Skeletal muscle cell (primary cell): ENCODE measurements at places on chromosomes 5 and 9.
A peak's percentile ranks its signal among the peaks of the same experiment; 100 is the strongest.

DNA sequence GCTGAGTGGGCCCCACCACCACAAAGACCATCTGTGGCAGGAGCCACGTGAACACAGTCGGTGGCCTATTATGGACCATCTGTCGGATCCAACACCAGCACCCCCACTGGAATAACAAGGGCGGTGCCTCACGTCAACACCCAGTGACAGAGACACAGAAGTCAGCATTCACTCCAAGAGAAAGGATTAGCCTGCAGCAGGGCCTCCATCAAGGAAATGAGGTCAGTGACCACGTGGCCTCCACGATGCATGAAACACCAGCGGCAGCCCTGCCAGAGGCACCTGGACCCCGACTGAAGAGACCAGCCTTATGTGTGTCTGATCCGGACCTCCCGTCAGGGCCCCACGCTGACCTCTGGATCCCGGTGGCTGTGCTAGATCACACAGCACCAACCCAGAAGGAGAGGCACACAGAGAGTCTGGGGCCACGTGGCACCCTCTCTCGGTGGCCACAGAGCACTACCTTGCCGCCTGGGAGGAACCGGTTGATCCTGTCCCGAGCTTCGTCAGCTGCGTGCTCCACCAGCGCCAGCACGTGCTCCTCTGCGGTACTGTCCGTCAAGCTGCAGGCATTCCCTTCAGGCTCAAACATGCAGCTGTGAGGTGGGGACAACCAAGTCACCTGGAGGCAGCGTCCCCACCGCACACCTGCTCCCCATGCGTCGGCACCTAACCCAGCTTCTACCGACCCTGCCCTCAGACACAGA, 9.0 kb downstream of the BRD9 start:
- no peak for DNase-seq

- DNase-seq = no peak
Observed at GRCh38 chr9:137987244-137988030, 109.9 kb downstream of the CACNA1B start.

GRCh38 chr5:6746244-6746643, 33.0 kb downstream of the TENT4A start:
- no peak for DNase-seq

- peak; percentile 13 for DNase-seq
Observed at GRCh38 chr9:29150606-29151005, 1577.3 kb upstream of the C9orf72 start.

DNA sequence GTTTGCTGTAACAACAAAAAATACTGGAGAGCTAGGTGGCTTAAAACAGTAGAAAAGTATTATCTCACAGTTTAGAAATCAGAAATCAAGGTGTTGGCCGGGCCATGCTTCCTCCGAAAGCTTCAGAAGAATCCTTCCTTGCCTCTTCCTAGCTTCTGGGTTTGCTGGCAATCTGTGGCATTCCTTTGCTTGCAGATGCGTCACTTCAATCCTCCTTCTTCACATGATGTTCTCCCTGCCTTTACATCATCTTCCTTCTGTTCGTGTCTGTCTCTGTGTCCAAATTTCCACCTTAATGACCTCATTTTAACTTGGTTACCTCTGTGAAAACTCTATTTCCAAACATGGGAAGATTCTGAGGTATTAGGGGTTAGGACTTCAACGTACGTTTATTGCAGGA, 90.4 kb upstream of the CHD1 start:
- DNase-seq = peak; percentile 49

DNA sequence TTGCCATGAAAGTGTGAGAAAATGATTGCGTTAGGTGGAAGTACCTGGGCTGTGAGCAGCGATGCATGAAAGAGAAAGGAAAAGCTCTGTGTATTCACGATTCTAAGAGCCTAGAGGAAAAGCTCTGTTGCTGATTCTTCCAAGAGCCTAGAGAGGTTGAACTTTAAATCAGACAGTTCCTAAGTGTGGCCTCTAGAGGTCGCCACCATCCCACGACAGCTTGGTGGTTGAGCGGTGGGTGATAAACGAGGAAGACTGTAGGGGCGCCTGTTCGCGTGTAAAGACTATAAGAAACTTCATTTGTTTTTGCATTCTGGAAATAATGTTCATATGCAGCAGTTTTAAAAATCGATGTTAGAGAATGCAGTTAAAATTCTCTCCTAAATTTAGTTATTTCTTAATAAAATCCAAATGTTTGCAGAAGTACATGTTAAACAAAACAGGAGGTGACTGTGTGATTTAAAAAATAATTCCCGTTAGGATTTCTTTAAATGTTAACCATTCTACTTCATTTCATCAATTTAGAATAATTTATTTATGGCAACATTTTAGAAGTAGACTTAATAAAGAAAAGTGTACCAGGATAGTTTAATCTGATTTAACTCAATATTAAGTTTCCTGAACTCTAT, 107.7 kb downstream of the TENT4A start:
- DNase-seq = no peak

DNA sequence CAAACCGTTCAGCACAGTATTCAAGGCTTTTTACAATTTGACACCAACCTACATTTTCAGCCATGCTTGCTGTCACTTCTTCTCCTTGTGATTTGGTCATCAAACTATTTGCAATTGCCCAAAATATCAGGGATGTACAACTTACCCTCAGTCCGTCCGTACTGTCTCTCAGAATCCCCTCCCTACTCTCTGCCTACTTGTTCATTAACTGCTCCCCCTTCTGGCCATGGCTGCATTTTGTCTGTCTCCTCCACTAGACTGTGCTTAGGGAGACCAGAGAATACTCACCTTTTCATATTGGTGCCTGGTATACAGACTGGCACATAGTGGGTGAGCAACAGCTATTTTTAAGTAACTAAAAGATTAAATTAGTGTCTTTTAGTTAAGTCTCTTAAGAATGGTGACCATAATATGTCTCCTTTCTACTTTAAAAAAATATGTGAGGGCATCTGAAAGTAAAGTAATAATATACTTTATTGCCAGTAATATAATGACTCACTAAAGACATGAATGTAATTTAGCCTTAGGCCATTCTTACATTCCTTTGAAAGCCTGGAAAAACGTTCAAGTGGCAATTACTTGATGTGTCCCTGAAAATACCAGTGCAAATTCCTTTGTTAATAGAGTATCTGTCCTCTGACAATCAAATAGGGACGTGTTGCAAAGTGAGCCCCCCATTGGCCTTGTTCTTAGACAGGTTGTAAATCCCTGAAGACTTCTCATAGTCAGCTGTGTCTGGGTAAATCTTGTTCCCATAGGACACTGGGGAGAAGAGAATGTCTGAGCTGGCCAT, 27.8 kb downstream of the PRLR start:
- peak; percentile 14 for DNase-seq

- DNase-seq = no peak
Observed at GRCh38 chr5:135477613-135478066, 25.5 kb upstream of the TIFAB start.

GRCh38 chr9:31854187-31854586, 530.3 kb upstream of the ACO1 start:
- no peak for DNase-seq

- no peak for DNase-seq
Observed at GRCh38 chr5:81579262-81579924, 171.5 kb downstream of the SSBP2 start.

DNA sequence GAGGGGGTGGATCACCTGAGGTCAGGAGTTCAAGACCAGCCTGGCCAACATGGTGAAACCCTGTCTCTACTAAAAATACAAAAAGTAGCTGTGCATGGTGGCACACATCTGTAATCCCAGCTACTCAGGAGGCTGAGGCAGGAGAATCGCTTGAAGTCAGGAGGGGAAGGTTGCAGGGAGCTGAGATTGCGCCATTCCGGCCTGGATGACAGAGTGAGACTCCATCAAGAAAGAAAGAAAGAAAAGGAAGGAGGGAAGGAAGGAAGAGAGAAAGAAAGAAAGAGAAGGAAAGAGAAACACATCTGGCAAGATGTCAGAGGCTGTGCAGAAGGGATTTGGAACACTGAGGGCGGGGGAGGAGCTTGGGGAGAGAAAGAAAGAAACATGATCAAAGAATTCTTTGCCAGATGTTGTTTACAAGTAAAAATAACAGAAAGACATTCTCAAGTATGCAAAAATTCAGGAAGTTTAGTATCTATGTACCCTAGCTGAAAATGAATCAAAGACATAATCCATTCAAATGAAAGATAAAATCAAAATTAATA, 93.7 kb downstream of the AK8 start:
- no peak for DNase-seq

- DNase-seq = no peak
Observed at GRCh38 chr5:14261856-14262611, 118.9 kb downstream of the TRIO start.

GRCh38 chr9:14533867-14534640, 159.2 kb downstream of the ZDHHC21 start:
- DNase-seq = no peak

- DNase-seq = no peak
Observed at GRCh38 chr9:124365036-124365435, 50.2 kb downstream of the PSMB7 start.

DNA sequence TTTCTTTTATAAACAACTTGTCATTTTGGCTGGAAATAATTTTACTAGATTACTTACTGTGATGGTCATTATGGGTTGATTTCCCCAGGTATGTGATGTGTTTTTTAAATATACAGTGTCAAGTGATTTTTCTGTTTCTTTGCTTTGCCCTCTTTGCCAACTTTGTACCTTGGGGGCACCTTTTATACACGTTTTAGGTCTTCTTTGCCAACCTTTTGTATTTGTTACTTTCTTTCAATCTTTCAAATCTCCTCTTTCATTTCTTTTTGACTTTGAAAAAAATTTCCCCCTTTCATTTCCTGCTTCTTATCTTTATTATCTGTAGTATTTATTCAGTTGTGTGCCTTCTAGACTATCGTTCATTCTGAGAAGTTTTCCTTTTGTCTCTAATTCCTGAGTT, 65.4 kb upstream of the DHFR start:
- DNase-seq = no peak

DNA sequence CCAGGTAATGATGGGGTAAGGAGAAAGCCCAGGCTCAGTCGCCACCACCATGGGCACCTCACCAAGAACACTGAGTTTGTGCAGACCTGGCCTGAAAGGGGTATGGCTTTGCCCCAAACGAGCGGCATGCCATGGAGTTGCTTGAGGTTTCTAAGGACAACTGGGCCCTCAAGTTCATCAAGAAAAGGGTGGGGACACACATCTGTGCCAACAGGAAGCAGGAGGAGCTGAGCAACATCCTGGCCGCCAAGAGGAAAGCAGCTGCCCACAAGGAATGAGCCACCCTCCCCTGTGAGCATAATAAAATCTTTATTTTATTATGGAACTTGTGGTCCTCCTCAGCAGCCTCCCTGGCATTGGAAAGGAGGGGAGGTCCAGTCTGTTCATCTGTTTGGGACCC, 23.8 kb downstream of the CD14 start:
- no peak for DNase-seq

- DNase-seq = peak; percentile 87
Observed at GRCh38 chr9:93091453-93092081, 4.5 kb upstream of the CARD19 start.

DNA sequence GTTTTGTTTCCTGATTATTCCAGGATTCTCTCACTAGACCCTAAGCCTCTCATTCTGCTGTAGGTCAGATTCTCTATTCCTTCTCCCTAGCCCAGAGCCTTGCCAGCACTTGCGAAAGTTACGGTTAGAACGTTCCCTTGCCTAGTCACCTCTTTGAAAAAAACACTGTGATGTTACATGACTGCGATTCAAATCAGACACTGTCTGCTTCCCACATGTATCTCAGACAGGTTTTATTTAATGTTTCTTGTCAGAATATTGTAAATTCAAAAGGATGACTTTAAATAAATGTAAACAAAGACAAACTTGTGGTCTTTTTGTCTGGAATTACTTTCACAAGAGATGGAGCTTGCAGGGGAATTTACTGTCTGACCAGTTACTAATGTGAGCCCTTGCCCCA, 116.5 kb upstream of the OTULINL start:
- DNase-seq = peak; percentile 70
